ENCODE measurements at places on chromosomes 2 and 18.

DNA sequence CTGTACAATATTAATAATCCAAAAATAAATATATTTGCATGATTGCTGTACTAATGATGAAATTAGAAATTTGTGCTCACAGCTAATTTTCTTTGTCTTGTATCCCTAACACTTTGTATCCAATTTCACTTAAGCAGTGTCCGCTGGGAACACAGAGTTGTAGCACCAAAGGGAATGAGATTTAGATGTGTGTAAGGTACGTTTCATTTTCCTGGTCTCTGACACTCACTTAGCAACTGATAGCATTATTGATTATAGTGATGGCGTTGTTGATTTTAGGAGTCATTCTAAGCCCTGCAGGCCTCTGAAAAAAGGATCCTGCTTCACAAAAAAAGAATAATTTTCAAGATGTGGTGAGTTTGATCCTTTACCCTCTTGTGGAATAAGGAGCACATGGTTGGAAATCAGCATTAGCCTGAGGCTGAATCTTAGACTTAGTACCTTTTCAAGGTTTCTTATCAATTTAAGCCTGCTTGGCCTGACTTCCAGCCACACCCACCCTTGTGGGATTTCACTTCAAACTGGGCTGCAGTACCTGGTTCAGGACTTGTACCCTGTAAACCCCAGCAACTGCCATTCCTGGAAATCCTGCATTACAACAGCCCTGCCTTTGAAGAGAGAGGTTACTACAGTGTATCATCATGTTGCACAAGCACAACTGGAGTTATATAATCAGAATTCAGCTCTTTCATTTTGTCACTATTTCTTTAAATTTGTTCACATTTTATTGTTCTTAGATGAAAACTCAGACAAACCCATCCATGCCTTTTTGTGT lies 116.2 kb downstream of the RND3 start:
- DNase-seq = no peak

DNA sequence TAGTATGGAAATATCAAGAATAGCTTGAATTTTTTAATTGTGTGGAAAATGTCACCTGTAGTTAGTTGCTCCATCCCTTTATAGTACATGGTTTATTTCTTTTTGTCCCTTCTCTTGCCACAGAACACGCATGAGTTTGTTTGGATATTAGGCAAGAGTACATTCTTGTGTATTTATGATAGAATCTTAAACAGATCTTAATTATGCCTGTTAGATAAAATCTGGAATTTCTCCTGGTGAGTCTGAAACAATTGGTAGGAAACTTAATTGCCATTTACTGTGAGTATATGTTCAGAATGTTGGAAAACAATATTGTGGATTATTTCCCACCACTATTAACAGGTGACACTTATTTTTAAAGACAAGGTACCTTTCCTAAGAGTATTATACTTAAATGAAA lies 30.2 kb upstream of the CABYR start:
- no peak for DNase-seq

DNA sequence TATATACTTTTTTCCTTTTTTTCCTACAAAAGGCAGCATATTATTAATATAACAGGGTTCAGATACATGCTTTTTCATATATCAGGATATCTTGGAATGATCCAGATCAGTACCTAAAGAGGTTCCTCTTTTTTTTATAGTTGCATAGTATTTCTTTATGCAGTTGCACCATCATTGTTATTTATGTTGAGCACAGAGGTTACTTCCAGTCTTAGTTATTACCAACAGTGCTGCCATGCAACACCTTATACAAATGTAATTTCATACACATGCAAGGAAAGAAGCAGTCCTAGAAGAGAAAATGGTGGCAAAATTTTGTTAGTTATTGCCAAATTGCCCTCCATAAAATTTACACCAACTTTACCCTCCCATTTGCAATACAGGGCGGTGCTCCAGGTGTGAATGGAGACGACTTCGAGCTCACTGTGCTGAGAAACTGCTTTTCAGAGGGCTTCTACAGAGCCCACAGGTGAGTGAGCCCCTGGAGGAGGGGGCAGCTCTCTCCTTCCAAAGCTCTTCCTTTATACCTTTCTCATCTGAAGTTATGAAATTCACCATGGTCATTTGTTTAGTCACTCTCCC lies 30.0 kb upstream of the KCMF1 start:
- no peak for DNase-seq

DNA sequence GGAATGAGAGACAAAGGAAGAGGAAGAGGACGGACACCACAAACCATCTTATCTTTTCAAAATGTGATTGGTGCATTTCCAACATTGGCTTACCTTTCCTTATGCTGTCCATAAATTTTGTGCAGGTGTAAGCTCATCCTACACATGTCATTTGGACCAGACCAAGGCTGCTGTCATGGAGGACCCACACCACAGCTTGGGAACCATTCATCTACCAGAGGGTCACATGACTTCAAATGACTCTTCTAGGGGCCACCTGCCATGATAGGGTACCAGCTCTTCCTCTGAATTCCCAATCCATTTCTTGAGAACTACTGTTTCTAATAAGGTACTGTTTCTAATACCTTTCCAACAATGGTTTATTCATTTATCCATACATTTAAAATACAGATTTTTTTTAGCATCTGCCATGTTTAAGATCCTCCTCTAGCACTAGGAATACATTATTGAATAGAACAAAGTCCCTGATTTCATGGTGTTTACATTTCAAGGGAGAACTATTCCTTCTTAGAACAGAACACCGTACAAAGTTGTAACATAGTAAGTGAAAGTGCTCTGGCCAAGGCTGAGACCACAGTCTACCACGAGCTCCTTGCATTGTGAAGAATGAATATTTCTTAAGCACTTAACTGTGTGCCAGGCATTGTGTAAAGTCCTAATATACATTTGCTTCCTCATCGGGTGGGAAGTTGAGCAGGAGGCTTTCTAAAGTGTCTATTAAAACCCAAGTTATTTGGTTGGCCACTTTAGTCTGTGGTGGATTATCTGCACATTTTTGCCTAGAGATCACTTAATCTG lies 246.1 kb upstream of the FN1 start:
- no peak for DNase-seq

- DNase-seq = no peak
Measured at GRCh38 chr2:120683081-120683480, 52.6 kb upstream of the GLI2 start.

GRCh38 chr18:31120594-31120993 lies 18.4 kb upstream of the DSC2 start:
- no peak for DNase-seq

DNA sequence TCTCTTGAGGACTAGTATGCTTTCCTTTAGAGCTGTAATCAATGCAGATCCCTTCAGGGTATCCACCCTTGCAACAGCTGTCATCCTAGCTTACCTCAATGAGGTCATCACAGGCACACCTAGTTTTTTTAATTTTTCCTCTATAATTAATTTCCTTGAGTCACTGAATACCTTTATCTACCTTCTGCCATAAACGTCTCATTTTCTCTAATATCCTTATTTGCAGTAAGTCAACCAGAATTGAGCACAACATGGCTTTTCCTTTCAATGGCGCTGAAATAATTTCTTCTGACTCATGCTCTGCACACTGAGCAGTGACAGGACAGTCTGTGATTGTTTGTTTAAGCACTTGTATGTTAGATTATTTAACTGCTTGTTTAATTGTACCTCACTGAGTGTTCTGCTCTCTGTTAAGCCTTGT lies 49.4 kb downstream of the ETAA1 start:
- peak; percentile 52 for DNase-seq

DNA sequence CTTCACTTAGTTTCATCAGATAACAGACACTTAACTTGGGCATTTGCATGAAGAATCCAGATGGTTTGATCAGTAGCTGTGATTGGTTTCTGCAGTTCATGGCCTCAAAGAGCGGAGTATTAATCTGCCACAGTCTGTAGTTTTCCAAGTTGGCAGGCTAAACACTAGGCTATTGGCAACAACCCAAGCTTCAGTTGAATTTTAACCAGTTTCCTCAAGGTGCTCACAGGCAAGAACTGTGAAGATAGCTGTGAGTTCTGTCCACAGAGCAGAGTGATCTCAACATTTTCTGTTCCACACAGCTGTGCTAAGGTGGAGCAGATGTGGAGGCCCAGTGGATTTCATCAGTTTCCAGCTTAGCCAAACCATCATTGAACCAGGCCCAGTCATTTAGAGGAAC lies 469.5 kb upstream of the LINC00305 start:
- no peak for DNase-seq

- DNase-seq = no peak
Measured at GRCh38 chr18:76498064-76498463, 3.0 kb upstream of the ZNF516 start.

GRCh38 chr2:235004329-235004903 lies 52.6 kb downstream of the SH3BP4 start:
- no peak for DNase-seq

GRCh38 chr2:48399828-48400552 lies 130.0 kb upstream of the STON1 start:
- DNase-seq = no peak

GRCh38 chr2:152236191-152236925 lies 60.8 kb upstream of the STAM2 start:
- no peak for DNase-seq

DNA sequence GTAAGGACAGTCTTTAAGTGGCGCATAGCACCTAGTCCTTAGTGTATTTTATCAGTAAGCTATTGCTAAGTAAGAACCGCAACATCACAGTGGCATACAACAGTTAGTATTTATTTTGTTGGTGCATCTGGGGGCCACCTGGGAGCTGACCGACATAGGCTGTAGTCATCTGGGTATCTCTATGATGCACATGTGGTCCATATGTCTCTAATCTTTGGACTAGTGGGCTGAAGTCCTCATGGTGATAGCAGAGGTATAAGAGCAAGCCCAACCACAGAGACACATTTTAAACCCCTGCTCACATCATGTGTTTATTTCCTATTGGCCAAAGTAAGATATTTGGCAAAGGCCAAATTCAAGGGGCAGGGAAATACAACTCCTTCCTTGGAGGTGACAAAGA lies 2.9 kb downstream of the CAMKMT start:
- DNase-seq = no peak

DNA sequence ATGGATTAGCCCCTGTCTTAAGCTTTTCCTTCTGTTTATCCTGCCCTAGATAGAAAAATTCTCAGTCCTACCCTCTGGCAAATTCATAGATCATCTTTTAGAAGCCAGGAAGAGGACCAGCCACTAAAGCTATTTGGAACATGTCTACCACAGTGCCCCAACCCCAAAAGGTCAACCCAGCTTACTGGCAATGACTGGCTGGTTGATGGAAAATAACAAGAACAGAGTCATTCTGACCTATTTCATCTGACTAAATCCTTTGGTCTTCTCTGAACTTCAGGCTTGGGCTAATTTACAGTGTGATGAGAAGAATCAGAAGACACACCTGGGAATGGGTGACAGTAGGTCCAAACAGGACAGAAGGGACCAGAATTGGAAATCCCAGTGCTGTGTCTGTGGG lies 227.3 kb upstream of the CCDC68 start:
- no peak for DNase-seq

- DNase-seq = no peak
Measured at GRCh38 chr2:144738749-144739148, 218.8 kb upstream of the ZEB2 start.

DNA sequence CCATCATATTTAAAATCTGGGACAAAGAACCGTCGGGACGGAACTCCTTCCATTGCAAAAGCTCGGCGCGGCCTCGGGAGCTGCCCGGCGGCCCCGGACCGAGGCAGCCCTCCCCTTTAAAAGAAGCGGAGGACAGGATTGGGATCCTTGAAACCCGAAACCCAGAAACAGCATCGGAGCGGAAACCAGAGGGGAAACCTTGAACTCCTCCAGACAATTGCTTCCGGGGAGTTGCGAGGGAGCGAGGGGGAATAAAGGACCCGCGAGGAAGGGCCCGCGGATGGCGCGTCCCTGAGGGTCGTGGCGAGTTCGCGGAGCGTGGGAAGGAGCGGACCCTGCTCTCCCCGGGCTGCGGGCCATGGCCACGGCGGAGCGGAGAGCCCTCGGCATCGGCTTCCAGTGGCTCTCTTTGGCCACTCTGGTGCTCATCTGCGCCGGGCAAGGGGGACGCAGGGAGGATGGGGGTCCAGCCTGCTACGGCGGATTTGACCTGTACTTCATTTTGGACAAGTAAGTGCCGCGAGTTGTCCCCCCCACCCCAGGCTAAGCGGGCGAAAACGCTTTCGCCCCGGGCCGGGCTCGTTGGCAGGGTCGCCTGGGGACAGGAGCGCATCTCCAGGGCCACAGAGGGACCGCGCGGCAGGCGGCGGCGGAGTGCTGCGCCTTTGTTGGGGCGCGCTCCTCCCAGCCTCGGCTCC lies at the start of gene ANTXR1:
ANTXR1 (plus strand) TSS at position 38 of the 698 bp plus-strand sequence; CDS start at position 359, 321 bp downstream.
- peak; percentile 21 for DNase-seq

- DNase-seq = peak; percentile 83
Measured at GRCh38 chr2:10452312-10452711, 4.2 kb upstream of the ODC1 start.

- DNase-seq = peak; percentile 71
Measured at GRCh38 chr2:208142240-208142924, 3.6 kb downstream of the CRYGB start.

DNA sequence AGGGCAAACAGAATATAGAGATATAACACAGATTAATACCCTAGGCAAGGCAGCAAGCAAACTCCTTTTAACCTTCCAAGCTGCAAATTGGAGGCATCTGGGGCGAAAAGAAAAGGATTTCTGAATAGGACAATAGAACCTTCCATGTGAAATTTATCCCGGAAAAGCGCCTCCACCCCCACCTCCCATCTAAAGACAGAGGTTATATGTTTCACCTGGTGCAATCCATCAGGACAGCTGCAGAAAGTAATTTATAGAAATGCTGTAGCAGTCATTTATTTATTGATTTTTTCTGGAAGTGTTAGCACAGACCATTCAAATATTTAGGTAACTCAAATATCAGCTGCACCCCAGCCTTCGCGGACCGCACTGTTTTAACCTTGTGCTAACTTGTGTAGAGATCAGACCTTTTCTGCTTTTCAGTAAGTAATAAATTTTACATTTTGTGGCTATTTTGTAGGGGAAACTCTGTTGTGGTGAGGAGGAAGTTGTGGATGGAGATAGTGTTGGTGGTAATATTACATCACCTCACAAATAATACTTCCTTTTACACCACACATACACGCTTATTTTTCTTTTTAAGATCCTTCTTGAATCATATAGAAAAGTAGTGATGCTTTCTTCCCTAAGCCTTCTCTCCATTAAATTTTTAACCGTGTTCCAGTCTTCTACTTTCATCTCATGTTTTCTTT lies 919.3 kb upstream of the CDH2 start:
- peak; percentile 40 for DNase-seq

DNA sequence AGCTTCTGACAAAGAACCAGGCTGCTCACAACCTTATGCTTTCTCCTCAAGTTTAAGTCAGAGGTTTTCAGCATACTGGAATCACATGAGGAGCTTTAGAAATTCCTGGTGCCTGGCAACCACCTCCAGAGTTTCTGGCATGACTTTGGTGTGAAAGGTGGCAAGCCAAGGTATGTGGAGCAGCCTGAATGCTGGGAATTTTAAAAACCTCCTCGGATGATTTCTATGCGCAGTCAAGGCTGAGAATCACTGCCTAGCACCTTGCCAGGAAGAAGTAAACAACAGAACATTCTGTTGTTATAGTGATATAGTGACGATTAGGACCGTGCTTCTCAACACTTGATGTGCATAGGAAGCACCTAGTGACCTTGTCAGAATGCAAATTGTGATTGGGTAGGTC lies 11.7 kb downstream of the CCBE1 start:
- no peak for DNase-seq

- DNase-seq = no peak
Measured at GRCh38 chr2:80193566-80193965, 111.0 kb downstream of the LRRTM1 start.

Measured in NCI-H2029 treated with DMSO at 0.1 percent for 48 hours (cell line).